ENCODE measurements at places on chromosomes 16 and 17. TPM values are rescaled to one million over a fixed set of nuclear protein-coding genes. Genes with fewer than 3 reads are reported as not detected.

SLC46A1 gene
- total RNA-seq: 2.9 TPM

SMARCE1 gene
- 103 TPM for total RNA-seq

GRCh38 chr16:69754143-69754468 lies 620 bp downstream of the NOB1 start:
- no peak for DNase-seq
- H3K27me3 ChIP-seq: no peaks in the 10 kb centered on the region
- H3K4me3 ChIP-seq: peak overlapping the region; percentile 100
- H3K36me3 ChIP-seq: peaks cover 32% of the 10 kb centered on the region

DNA sequence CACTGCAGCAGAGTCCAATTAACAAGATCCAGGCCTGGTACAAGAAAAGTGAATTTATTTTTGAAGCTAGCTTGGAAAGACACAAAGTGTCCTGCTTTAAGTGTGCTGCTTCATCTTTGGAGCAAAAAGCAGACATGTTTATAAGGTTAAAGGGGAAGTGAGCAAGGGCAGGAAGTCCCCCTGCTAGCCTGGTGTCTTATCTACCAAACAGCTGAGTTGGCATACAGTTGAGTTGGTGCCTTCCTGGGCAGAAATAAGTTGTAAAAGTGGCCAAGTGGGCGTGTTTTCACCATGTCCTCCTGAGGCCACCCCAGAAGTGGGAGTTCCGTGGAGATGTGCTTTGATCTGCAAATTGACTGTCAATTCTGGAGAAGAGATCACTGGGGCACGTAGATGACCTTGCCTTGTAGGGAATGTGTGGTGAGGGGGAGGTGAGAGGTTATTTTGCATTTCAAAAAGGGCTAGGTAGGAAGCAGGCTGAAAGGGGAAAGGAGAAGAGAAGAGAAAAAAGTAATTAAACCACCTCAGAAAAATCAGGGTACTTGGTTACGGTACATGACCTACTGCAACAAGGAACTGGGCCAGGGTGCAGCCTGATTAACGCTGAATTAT lies 38.3 kb upstream of the HSBP1 start:
- H3K27ac ChIP-seq: no peak overlapping the region
- no peaks in the 10 kb centered on the region for H3K4me1 ChIP-seq
- H3K4me3 ChIP-seq: no peak overlapping the region
- DNase-seq: no peak
- no peaks in the 10 kb centered on the region for H3K36me3 ChIP-seq

CES5A gene
- total RNA-seq: not detected

DNA sequence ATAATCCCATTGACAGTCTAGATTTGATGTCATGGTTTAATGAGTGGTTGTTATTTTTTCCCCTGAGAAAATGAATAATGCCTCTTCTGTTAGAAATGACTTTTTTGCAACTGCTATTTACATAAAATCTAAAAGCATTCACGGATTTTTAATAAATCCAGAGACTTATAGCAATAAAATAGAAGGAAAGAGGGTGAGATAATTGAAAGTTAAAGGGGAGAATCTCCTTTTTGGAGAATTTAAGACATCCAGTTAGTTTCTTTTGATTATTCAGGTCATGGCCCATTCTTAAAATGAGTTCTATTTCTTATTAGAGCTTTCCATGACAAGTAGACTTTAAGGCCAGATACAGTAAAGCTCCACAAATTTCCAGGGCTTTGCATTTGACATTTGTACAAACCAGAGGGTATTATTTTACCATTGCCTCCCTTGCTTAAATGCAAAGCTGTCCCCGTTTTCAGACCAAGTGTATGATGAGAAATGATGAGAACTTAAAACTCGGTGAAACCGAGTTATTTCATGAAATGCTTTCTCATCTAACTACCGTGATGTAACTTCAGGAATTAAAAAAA lies 789.0 kb upstream of the SOX9 start:
- no peak for DNase-seq
- no peak overlapping the region for H3K4me3 ChIP-seq
- no peaks in the 10 kb centered on the region for H3K4me1 ChIP-seq
- no peaks in the 10 kb centered on the region for H3K36me3 ChIP-seq
